ENCODE measurements at places on chromosomes 12 and 14.

GRCh38 chr14:83991666-83992065 lies 1538.3 kb upstream of the FLRT2 start:
- DNase-seq, result no peak

- DNase-seq, result peak; percentile 26
These were observed 34.3 kb upstream of the TTC7B start for GRCh38 chr14:90850487-90850886.

GRCh38 chr14:38882533-38882932 lies 220.5 kb downstream of the SEC23A start:
- no peak for DNase-seq

DNA sequence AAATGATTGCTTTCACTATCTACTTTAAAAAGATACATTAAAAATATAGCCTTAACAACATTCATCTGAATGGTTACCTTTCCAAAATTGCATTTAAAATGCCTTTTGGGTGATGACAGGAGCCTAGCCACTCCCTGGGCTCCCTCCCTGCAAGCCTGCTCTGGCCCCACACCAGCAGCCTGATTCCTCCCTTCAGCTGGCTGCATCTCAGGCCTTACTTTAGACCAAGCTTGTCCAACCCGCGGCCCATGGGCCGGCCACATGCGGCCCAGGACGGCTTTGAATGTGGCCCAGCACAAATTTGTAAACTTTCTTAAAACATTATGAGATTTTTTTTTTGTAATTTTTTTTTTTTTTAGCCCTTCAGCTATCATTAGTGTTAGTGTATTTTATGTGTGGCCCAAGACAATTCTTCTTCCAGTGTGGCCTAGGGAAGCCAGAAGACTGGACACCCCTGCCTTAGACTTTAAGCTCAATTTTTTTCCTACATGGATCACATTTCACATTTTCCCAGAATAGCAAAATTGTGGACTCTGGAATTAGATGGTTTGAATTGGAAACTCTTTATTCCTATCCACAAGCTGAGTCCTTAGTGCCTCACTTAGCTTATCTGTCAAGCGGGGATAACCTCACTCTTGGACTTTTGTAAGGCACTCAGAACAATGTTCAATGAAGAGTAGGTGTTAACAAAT lies 124.4 kb downstream of the MYRFL start:
- DNase-seq, result no peak

GRCh38 chr14:43479596-43480195 lies 1027.4 kb downstream of the FSCB start:
- no peak for DNase-seq

- DNase-seq, result no peak
These were observed 151.2 kb upstream of the KRR1 start for GRCh38 chr12:75662511-75663159.

Measured in globus pallidus (tissue), 1 donor.